ENCODE measurements at places on chromosomes 1 and 21.
A peak's percentile ranks its signal among the peaks of the same experiment; 100 is the strongest.

DNA sequence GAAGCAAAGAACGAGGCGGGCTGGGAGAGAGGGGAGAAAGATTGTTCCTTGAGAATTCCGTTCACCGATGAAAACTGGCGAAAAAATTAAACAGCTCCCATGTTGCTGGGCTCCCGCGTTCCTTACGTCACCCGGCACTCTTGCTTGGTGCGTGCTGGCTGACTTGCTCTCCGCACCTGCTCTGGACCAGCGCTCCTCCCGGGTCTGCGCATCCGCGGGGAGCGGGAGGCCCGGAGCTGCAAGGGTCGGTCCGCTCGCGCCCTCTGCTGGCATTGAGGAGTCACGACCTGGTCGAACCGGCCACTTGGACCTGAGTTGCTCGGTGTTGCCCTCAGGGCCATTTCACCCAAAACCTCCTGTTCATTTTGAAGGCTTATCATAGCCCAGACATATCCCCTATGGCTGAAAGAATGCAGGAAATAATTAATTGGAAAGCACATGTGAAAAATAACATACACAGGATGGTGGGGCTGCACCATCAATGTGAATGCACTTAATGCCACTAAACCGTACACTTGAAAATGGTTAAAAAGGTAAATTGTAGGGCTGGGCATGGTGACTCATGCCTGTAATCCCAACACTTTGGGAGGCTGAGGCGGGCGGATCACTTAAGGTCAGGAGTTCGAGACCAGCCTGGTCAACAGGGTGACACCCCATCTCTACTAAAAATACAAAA is 98.9 kb upstream of the BACE2 start:
- DNase-seq, result peak; percentile 76

GRCh38 chr1:66929999-66930822 is 5.4 kb downstream of the MIER1 start:
- DNase-seq, result peak; percentile 93

- no peak for DNase-seq
Observed at GRCh38 chr1:88351960-88352359, 332.1 kb upstream of the PKN2 start.

DNA sequence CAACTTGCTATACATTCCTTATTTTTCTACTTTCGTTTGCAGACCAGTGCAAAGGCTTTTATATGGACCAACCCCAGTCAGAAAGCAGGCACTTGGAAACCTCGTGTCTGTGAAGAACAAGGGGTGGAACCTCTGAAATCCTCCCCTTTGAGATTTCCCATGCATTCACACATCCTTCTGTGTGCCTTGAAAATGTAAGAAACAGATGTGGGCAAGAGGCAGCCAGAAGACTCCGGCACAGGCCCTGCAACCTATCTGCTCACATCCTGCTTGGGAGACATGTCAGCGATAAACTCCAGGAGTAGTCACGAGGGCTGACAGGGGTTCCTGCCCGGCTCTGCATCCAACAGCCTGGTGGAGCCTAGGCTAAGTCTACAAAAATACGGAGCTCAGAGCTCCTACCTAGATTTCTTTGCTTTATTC is 42.5 kb downstream of the ETS2 start:
- no peak for DNase-seq

GRCh38 chr1:50705699-50706098 is 254.4 kb downstream of the FAF1 start:
- DNase-seq, result no peak

DNA sequence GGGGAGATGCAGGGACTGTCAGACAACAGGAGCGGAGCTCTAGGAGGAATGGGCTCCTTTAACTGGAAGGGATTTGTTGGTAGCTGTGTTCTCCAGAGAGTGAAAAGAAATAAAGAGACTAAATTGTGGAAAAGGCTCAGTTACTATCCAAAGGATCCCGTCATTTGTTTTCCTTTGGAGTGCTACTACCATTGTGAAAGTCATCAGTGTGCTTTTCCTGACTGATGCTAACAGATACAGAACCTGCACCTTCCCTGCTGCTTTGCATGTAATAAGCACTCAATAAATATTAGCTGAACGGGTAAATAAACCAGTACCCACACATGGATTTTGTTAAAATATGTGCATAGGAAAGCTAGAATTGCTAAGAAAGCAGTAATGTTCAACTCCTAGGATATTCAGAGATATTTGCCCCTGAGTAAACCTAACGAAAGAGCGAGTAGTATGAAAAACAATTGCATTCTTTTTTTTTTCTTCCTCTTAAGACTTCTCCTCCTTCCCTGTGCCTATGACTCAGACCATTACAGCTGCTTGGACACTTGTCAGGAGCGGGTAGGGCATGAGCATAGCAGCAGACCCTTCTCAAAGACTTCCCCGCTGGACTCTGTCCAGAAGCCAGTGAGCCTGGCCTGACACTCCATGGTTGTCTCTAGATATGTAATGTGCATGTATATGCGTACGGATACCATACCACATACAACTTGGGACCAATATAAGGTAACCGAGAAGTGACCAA is 41.7 kb downstream of the PTGFRN start:
- DNase-seq, result no peak

DNA sequence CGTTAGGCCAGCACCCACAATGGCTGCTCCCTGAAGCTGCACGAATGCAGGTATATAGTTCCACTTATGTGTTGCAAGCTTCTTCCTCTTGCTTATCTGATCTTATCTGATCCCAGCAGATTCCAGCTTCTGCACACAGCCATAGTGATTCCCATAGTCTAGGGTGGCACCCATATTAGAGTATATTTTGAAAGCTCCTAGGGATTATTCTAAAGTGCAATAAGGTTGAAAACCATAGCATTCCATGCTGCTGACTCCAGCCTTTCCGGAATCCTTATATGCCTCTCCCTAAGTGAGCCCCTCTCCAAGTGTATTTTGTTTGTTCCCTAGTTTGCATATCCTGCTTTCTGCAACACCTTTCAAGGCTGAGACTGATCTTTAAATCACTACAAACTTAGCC is 432.0 kb downstream of the SETD4 start:
- DNase-seq, result no peak

DNA sequence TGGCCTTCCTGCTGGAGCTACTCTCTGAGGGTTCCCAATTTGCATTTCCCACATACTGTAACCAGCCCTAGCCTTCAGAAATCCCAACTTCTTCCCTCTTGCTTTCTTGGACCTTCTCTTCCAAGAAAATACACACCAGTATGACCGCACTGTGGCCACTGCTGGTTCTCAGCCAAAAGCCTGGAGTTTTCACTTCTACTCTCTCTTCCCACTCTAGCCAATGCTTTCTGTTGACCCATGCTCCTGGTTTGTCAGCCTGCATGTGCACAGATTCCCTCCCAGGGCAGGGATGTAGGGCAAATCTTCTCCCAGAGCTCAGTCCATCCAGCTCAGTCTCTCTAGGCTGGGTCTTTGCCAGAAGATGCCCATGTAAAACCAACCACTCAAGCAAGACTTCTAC is 664 bp downstream of the SLAMF1 start:
- DNase-seq, result no peak

GRCh38 chr1:160400646-160401486 is 502 bp downstream of the VANGL2 start:
- no peak for DNase-seq

GRCh38 chr1:59664166-59664565 is 150.6 kb upstream of the HOOK1 start:
- DNase-seq, result no peak

DNA sequence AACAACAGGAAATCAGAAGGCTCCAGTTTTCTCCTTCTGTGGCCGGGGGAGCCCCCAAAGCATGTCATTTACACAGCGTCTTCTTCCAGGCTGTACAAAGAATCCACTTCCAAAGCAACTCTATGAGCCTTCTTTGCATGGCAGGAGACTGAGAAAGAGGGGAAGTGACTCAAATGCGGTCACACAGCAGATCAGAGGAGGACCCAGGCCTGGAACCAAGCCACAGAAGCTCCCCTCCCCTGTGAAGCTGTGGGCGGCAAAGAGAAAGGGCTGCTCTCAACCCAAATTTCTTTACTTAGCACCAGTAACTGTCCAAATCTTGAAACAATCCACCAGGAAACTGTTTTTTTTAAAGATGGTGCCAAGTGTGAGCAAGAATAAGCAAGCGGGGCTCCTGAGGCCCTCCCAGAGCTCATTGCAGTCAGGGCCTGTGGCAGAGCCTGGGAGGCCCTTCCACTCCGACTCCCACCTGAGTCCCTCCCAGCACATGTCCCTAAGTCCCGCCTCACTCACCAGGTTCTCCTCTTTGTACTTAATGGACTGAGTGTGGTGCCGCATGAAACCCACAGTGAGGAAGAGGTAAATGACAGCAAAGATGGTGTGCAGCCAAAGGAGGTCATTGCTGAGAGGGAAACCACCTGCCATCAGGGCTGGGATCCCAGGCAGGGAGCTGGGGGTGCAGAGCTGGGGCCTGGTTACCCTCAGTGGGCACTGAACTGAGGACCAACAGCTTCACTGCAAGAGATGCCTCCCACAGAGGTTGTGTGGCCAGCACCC is 15.9 kb downstream of the TMEM63A start:
- no peak for DNase-seq

- DNase-seq, result no peak
Observed at GRCh38 chr1:29412591-29412990, 176.3 kb downstream of the PTPRU start.

GRCh38 chr1:34768856-34769255 is 9.3 kb downstream of the GJB4 start:
- no peak for DNase-seq

GRCh38 chr1:21586222-21586621 is 77.0 kb downstream of the ALPL start:
- no peak for DNase-seq

DNA sequence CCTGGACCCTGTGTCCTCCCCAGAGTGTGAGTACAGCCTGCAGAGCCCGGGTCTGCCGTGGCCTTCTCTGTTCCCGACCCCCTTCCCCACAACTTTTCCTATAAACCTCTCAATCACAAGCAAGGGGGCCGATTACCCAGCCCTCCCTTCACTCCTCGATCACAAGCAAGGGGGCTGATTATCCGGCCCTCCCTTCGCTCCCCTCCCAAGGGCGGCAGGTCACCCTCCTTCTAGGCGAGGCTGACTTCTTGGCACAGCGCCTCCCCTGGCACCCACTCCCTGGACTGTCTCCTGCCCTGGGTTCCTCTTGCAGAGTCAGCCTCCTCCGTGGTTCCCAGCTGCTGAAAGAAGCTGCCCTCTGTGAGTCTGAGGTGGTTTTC is 12.3 kb upstream of the LDLRAP1 start:
- DNase-seq, result no peak

DNA sequence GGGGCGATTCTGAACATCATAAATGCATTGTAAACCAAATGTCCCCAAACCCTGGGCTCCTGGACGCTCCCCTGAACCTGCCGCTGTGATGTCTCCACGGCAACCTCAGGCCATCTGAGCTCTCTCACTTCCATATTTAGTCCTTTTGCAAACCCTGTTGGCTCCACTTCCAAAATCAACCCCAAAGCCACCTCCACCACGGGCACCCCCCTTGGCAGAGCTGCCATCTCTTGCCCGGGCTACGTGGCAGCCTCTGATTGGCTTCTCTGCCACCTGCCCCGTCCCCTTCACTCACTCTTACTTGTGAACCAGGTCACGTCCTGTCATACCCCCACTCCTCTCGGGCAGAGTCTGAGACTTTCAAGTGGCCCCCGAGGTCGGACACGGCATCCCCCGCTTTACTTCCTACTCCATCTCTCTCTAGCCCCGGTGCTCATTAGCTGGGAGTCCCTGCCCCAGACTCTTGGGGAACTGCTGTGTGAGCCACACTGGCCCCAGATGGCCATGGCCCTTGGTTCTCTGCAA is 15.8 kb downstream of the PRXL2B start:
- no peak for DNase-seq

DNA sequence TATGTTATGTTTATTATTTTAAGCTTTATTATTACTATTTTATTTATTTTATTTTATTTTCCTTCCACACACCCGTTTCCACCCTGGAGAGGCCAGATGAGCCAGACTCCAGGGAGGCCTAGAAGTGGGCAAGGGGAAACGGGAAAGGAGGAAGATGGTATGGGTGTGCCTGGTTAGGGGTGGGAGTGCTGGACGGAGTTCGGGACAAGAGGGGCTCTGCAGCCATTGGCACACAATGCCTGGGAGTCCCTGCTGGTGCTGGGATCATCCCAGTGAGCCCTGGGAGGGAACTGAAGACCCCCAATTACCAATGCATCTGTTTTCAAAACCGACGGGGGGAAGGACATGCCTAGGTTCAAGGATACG is 468 bp upstream of the MX1 start:
- no peak for DNase-seq

- DNase-seq, result no peak
Observed at GRCh38 chr1:225461533-225462428, 33.9 kb upstream of the LBR start.

DNA sequence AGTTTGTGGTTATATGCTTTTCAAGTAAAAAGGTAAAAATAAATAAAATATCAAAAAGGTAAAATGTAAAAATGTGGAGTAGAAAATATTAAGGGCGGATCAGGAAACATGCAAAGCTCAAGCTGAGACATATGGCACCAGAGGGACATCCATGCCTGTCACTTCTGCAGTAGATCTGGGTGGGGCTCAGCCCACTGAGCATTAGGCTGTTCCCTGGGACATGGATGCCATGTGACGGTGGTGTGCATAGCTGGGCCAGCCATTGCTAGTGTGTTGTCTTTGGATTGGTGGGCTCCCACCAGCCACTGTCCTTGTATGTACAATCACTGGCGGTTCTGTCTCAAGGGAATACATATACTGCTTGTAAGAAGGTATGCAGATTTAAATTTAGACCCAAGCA is 3.0 kb downstream of the TTC13 start:
- DNase-seq, result no peak

GRCh38 chr1:4351453-4351852 is 303.0 kb upstream of the AJAP1 start:
- no peak for DNase-seq

DNA sequence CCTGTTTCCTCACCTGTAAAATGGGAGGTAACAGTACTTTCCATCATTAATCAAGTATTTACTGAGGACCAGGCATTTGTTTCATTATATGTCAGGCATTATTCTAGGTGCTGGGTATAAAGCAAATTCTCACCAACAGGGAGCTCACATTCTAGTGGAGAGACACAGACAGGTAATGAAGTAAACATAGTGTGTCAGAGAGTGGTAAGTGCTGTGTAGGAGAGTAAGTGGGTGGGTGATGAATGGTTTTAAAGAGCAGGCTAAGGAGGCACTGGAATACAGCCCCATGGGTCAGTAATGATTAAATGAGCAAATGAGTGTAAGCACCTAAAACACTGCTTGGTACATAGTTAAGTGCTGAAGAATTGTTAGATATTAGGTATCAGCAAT is 60.4 kb downstream of the DNTTIP2 start:
- no peak for DNase-seq

GRCh38 chr1:39104158-39105060 is 78.3 kb downstream of the NDUFS5 start:
- no peak for DNase-seq

DNA sequence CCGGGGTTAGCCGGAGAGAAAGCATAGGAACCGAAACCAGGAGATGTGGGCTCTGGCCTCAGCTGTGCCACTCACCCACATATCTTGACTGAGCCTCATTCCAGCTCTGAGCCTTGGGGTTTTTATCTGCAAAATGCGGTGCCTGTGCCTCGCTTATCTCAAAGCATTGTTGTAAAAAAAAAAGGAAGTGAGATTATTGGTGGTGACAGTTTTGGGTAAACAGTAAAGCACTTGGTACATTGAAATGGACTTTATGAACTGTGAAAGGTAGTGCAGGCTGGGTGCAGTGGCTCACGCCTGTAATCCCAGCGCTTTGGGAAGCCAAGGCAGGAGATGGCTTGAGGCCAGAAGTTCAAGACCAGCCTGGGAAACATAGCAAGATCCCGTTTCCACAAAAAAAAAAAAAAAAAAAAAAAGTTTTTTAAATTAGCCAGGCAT is 3.8 kb downstream of the PTAFR start:
- no peak for DNase-seq

Data from occipital lobe (tissue), 3 donors.